ENCODE measurements at places on chromosomes 11 and 22.

GRCh38 chr11:127039591-127039990 lies 39.0 kb upstream of the KIRREL3 start:
- DNase-seq = no peak

DNA sequence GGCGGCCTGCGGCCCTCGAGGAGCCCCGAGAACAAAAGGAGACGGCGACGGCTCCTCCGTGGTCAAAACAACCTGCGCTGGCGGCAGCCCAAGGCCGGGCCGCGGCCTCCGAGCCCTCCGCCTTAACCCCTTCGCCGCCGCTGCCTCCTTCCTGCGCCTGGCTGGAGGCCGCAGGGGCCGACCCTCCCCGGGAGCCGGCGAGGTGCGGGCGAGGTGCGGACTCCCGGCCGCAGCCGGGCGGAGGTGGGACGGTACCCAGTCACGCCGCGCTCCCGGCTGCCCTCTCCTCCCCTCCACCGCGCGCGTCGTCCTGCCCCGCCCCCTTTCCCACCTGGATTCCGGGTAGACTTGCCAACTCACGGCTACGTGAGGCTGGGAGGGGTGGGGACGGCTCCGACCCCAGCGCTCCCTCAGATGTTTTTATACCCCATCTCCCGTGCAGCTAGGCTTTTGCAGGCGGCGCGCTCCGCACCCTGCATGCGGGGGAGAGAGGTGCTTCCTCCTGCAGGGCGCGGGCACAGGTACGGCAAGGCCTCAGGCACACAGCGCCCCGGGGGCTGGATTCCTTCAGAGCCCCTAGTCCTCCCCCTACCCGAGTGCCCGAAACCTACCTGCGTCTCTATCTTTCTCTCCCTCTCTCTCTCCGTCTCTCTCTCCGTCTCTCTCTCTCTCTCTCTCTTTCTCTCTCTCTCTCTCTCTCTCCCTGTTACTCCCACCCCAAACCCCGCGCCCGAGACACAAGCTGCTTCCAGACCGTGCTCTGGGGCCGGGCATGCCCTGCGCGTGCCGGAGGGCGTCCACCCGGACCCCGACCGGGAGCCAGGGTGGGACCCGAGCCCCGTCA lies 2.0 kb downstream of the PDGFB start:
- DNase-seq = peak; percentile 60

- DNase-seq = no peak
Observed at GRCh38 chr22:45903355-45904135, 73.4 kb downstream of the WNT7B start.

GRCh38 chr11:122963961-122964360 lies 17.7 kb downstream of the BSX start:
- no peak for DNase-seq

DNA sequence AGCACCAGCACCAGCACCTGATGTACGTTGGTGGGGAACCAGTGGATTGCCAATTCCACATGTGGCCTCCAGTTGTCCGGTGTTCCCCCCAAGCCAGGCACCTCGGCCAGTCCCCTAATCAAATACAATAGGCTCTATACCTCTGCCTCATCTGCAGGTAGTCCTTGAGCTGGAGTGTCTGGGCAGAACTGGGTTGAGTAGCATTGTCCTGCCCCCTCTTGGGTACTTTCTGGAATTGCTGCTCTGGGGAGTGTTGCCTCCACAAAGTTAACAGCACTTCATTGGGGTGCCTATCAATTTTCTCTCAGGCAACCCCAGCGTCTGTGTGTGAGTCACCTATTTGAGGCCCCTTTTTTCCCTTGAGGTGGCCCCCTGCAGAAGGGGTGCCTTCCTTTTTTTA lies 413.0 kb upstream of the LARGE1 start:
- DNase-seq = no peak

DNA sequence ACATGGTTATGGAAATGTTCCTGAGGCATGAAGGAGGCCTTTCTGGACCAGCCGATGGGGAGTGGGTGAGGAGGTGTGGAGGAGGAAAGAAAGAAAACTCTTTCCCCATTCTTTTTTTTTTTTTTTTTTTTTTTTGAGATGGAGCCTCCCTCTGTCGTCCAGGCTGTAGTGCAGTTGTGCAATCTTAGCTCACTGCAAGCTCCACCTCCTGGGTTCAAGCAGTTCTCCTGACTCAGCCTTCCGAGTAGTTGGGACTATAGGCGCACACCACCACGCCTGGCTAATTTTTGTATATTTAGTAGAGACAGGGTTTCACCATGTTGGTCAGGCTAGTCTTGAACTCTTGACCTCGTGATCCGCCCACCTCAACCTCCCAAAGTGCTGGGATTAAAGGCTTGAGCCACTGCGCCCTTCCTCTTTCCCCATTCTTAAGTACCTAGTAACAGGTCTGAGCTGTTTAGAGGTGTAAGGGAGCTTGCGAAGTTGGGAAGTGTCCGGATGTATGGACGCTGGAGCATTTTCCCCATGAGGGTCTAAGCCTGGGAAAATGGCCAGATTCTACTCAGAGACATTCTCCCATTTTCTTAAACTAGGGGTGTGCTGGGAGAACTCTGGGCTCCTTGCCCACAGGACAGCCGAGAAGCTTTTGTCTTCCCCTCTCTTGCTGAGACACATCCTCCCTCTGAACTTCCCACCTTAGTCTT lies 135.8 kb downstream of the TEAD1 start:
- no peak for DNase-seq

DNA sequence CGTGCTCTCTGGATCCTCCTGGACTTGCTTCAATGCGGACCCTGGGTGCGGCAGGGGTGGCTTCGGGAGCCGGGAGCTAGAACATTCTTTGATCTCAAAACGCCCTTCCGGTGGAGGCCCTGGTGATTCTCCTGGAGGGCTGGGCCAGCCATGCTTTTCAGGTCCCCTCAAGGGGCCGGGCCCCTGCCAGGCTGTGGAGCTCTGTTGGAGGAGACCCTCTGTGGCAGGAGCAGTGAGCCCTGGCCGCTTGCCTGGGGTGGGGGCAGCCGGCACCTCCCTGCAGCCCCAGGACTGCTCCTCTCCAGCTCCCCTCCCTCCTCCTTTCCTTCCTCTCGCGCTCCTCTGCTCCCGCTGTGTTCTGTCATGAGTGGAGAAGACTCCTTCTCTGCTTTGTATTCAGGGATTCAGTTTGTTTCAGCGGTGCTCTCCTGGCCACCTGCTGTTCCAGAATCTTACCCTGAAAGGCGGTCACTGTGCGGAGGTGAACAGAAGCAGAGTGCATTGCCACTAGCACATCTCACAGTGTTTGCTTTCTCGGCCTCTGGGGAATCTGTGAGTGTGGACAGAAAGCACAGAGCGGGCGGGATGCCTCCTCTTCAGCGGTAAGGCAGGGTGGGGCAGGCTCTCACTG lies 289.1 kb downstream of the TBC1D22A start:
- DNase-seq = no peak

DNA sequence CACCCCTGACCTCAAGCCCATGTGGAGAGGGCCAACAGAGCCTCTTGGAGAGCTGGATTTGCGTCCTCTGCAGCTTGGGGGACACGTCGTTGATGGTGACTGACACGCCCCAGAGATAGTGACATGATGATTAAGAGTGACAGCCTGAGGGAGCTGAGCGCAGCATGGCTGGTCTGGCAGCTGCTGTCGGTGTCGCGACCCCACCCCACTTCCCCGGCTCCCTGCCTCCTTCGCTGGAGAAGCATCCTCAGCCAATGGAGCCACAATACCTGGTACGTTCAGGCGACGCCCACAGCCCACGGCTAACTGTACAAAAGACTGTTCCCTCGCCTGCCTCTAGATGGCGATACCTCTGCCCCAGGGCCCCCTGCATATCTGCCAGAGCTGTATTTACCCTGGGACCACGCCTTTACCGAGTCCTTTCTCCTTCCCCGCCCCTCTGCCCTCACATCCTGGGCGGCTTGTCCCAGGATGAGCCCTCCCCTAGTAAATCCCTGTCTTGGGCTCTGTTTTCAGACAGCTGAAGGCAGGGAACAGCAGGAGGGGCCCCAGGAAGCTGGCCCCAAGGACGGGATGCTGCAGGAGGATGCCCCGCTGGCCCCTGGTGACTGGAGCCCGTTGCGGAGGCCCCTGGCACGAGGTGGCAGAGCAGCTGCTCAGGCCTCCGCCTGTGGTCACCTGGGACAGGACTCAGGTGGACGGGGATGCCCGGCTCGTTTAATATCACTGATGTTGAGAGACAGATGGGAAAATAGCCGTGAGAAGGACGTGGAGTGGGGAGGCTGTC lies 90.6 kb downstream of the RPS6KA4 start:
- DNase-seq = peak; percentile 81

DNA sequence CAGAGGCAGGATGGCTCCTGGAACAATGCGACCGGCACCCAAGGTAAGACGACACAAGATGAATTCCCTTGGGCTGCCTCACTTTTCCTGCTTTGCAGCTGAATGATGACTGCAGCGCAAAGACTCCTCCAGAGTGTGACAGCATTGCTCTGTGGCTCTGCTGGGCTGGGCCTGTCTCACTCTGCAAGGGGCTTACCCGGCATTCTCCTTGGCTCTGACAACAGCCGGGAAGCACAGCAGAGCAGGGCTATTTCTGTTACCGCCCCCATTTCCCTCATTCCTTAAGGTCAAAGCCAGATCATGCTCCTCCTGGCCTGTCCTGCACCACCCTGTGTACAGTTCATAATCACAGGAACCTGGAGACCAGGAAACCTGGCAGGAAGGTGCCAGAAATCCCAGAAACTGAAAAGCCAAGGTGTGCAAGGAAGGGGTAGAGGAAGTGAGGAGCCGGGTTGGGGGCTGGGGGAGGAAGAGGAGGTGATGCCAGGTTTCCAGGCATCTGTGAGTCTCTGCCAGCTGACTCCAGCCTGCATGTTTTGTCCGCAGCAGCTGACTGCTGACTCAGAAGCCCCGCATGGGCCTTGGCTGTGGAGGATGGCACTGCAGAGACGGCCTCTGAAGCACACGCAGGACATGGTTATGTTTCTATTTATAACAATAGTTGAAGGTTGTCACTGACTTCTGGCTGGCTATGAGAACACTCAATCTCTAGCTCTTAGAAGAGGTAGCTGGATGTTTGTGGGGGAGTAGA lies 113.6 kb downstream of the MICAL3 start:
- DNase-seq = no peak

GRCh38 chr11:14565845-14566244 lies 45.7 kb upstream of the PSMA1 start:
- DNase-seq = no peak

DNA sequence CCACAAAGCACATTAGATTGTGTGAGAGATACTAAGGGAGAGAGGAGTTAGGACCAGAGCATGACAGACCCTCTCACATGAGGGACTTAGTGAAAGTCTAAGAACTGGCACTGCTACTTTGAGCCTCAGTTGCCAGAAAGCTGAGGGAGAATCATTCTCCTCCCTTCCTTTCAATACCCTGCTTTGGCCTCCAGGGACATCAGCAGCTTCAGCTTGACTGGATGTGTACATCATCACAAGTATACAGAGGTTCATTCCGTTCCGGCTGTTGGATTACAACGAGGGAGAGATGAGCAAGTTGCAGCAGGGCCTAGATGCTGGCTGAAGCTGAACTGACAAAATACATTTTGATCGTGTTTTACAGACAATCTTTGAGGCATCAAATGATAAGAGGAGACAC lies 15.7 kb upstream of the ANO5 start:
- no peak for DNase-seq

DNA sequence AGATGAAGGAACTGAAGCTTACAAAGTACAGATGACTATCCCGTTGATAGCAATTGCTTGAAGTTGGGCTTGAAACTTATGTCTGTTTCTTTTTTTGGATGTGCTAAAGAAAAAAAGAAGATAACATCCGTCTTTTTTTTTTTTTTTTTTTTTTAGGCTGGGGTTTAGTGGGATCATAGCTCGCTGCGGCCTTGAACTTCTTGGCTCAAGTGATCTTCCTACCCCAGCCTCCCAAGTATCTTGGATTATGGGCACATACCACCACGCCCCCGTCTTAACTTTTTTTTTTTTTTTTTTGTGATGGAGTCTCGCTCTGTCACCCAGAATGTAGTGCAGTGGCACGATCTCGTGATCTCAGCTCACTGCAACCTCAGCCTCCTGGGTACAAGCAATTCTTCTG lies 40.8 kb upstream of the SCN3B start:
- no peak for DNase-seq

GRCh38 chr11:63535734-63536133 lies 874 bp upstream of the PLAAT4 start:
- no peak for DNase-seq

DNA sequence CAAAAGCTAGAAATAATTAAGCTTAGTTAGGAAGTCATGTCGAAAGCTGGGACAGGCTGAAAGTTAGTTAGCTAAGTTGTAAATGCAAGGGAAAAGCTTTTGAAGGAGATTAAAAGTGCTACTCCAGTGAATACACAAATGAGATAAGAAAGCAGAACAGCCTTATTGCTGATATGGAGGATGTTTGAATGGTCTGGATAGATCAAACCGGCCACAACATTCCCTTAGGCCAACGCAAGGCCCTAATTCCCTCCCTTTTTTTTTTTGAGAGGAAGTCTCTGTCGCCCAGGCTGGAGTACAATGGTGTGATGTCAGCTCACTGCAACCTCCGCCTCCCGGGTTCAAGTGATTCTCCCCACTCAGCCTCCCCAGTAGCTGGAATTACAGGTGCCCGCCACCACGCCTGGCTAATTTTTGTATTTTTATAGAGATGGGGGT lies 23.3 kb upstream of the WEE1 start:
- DNase-seq = no peak

DNA sequence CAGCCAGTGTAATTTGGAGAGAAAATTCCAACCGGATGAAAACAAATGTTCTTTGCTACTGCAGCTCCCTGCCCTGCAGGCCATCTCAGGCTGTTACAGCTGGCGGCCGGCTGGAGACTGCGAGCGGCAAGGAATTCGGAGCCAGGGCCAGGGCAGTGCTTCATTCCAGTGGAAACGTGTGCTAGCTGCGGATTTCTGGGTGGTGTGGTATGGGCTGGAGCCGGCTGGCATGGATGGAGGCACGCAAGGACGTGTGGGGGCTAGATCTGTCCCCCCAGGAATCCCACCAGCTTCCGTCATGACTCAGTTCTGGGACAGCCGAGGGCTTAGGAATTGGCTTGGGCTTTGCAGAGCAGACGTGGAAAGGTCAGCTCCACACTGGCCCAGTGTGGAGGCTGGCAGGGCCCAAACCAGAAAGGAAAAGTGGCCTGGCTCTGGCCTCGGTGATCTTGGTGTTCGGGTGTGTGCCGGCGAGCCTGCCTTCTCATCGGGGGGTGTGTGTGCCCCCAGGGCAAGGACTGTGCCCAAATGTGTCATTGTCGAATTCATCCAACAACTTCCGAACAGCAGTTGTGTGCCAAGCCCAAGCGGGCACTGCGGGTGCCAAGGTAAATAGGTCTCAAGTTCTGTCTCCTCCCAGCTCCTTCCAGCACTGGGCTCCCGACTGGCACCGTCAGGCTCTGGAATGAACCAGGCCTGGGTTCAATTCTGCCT lies 48.1 kb upstream of the SHISAL1 start:
- DNase-seq = no peak

GRCh38 chr11:65496304-65497140 lies 2.3 kb upstream of the MALAT1 start:
- DNase-seq = peak; percentile 59

DNA sequence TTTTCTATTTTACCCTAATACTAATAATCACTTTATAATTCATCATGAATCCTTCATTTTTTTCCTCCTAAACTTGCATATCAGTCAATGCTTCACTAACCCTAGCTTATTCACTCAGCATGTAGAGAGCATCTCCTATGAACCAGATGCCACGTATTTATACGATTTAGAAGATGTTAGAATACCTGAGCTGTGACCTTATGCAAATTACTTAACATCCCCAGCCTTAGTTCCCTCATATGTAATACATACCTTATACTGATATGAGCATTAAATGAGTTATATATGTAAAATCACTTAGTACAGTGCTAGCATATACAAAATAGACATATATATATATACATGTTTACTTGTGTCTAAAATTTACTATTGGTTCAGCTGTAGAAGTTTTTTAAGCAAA lies 9.0 kb downstream of the FAM76B start:
- DNase-seq = no peak

GRCh38 chr11:68652683-68653156 lies 31.6 kb upstream of the GAL start:
- DNase-seq = no peak
